Forelimb muscle (tissue), 1 donor: ENCODE measurements at places on chromosomes 6 and 20. TPM values are rescaled to one million over a fixed set of nuclear protein-coding genes. Genes with fewer than 3 reads are reported as not detected.

The CCR6 gene
- not detected for polyA plus RNA-seq

DNA sequence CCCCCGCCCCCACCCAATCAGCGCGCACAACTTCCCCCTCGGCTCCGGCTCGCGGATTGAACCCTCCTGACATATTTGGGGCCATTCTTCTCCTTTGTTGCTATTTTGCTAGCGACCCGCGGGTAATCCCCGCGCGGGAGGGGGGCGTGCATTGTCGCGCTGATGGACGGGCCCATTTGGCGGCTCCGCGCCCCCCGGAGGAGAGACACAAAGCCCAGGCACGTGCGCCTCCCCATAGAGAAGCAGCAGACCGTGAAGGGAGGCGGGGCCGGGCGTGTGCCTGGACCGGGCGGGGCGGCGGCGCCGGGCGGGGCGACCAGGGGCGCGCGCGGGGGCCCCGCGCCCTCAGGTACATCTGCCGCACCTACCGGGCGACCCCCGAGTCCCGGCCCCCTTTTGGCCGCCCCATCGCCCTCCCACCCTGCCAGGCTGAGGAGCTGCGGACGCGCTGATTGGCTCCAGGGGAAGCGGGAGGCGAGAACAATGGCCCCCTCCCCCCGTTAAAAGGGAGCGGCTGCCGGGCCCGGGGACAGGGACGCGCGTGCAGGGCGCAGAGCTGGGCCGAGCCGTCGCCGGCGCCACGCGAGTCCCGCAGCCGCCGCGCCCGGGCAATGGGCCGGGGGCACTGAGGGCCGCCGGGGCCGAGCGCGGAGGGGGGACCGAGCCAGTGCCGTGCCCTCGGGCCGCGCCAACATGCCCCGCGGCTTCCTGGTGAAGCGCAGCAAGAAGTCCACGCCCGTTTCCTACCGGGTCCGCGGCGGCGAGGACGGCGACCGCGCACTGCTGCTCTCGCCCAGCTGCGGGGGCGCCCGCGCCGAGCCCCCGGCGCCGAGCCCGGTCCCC lies at the start of gene INSM1:
TSS of gene INSM1 (plus strand) at position 530 of the 843 bp plus-strand sequence. CDS start at position 694, 164 bp downstream.
- DNase-seq: no peak

DNA sequence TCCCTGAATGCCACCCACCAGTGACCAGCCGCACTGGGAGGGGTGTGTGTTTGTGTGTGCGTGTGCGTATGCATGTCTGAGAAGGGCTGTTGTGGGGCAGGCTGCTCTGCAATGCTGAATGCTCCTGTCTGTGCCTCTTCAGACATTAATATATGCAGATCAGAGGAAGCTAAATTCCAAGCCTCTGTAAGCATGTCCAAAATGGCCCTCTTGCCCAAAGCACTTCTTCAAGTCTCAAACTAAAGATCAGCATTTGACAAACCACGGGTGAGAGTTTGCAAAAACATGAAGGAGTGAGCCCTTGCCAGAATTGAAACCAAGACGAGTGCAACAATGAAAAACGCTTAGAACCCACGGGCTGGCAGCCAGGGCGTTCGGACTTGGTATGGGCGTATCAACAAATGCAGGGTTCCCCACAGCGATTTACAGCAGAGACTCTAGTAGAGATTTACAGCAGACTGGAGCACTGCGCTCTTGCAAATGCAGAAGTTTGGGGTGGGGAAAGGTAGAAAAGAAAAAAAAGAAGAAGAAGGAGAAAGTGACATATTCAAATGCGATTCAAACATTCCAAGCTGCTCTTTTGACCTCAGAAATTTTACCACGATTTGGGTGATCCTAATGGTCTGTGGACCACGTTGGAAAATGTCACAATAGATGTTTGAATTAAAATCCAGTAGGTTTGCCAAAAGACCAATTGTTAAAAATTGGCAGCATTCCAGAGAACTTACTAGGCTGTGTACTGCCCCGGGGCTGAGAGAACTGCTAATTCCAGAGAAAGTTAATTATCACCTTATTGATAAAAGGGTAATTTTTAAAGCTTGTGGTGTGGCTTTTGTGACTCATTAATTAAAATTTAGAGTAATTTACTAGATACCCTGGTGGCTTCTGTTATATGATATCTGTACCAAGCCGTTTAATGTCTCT lies 3.5 kb downstream of the SCML4 start:
- no peak for DNase-seq

DNA sequence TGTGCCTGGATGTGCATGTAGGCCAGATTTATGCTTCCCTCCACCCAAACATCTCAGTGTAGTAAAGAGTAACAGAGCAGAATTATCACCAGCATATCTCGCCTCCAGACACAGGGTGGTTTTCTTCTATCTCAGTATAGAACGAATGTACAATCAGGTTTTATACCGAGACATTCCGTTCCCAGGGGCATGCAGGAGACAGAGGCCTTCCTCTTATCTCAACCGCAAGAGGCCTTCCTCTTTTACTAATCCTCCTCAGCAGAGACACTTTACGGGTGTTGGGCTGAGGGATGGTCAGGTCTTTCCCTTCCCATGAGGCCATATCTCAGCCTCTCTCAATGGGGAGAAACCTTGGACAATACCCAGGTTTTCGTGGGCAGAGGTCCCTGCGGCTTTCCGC lies 36.4 kb upstream of the MC3R start:
- no peak for DNase-seq

DNA sequence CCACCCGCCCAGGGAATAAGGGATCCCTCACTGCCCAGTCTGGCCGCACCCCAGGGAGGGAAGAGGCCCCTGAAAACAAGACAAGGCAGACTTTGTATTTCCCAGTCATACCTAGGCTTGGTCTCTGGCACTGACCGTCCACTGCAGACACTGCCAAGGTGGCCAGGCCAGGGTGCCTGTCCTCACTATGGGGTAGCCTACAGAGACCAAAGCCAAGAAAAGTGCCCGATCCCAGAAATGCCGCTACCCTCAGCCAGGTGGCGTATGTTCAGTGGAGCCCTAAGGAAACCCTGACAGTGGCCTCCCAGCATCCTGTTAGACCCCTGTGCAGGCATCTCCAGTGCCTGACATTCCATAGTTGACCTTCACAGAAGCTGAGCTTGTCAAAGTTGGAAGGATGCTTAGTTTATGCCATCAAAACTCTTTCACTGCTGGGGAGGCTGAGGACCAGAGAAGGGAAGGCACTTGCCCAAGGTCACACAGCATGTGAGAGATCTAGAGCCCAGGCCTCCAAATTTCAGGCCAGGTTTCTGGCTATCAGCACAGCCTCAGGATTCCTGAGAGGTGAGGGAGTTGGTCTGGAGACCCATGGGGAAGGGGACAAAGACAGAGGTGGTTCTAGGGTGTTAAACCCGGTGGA lies 2.5 kb downstream of the SCRT2 start:
- no peak for DNase-seq

- no peak for DNase-seq
Observed at GRCh38 chr6:46015119-46015968, at the start of gene CLIC5. Gene CLIC5 (minus strand): TSS chr6:46015860. CDS start chr6:46015542, 318 bp downstream.

The FAM217A gene
- 0.96 TPM for polyA plus RNA-seq

DNA sequence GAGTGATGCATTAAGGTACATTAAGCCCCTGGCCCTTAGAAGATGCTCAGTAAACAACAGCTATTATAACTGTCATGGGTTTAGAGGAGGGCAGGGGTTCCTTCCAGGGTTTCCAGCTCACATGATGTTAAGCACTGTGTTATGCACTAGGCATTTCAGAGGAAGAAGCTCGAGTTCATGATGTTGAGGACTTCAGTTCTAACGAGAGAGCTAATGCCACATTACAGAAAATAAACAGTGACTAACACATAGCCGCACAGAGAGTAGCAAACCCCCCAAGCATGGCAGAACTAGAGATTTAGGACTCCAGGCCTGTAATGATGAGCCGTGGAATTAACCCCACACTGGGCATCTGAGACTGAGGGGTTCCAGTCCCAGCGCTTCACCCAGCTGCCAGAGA lies 105.2 kb downstream of the UNC5CL start:
- DNase-seq: no peak

The FAM110A gene
- 25.3 TPM for polyA plus RNA-seq

The PTGIS gene
- 22.2 TPM for polyA plus RNA-seq

- no peak for DNase-seq
Observed at GRCh38 chr6:23518294-23518693, 607.7 kb upstream of the NRSN1 start.

- DNase-seq: no peak
Observed at GRCh38 chr6:45651301-45651700, 273.6 kb upstream of the SUPT3H start.

The FKBP1C gene
- polyA plus RNA-seq: 0.25 TPM

- DNase-seq: no peak
Observed at GRCh38 chr6:19052219-19052618, 665.1 kb downstream of the RNF144B start.

DNA sequence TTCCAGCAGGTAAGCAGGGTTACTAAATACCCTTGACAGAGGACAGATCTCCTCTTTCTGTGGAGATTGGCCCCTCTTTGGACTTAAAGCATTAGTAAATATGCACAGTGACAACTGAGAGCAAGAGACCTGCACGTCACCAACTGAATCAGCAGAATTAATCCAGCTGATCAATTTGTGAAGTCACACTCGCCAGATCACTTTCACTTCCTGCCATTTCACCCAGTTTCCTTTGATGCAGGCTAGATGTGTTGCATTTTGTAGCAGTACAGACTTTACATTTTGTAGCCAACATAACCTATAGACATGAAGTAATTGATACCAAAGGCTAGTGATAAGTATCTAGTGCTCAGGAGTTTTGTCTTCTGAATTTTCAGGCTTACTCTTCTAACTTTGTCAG lies 11.9 kb downstream of the SYNE1 start:
- DNase-seq: no peak

- no peak for DNase-seq
Observed at GRCh38 chr6:131488780-131489179, 84.2 kb upstream of the ARG1 start.

The INSM1 gene
- polyA plus RNA-seq: 0.14 TPM

GRCh38 chr20:63323357-63323981 lies 30.5 kb downstream of the COL20A1 start:
- peak; percentile 26 for DNase-seq

GRCh38 chr6:26593278-26594130 lies 3.2 kb upstream of the ABT1 start:
- no peak for DNase-seq

- no peak for DNase-seq
Observed at GRCh38 chr6:46105568-46105967, 24.2 kb upstream of the ENPP4 start.

DNA sequence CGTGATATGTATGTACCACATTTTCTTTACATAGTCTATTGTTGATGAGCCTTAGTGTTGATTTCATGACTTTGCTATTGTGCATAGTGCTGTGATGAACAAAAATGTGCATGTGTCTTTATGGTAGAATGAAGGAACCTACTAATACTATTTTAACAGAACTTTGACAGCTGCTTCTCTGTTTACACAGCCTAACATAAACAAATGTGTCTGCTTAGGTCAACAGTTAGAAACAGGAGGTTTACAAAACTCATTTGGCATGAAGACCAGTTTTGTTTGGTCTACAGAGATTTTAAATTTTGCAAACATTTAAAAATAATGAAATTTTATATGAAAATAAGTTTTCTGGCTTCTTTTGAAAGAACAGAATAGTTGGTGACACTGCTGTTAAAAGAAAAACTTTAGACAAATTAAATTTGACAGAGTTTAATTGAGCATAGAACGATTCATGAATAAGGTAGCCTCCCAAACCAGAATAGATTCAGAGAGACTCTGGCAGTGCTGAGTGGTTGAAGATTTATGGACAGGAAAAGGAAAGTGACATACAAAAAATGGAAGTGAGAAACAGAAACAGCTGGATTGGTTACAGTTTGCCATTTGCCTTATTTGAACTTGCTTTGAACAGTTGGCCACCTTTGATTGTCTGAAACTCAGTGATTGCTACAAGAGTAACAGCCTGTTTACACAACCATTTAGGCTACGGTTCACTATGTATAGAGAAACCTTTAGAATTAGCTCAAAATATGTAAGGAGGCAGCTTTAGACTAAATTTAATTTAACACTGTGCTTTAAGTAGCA lies 715.8 kb upstream of the HS3ST5 start:
- no peak for DNase-seq

The ROS1 gene
- 0.19 TPM for polyA plus RNA-seq

GRCh38 chr6:134178161-134179044 lies 126.0 kb upstream of the SLC2A12 start:
- peak; percentile 65 for DNase-seq

The ASIP gene
- polyA plus RNA-seq: 0.63 TPM

The CST4 gene
- not detected for polyA plus RNA-seq

GRCh38 chr6:2547355-2547754 lies 203.4 kb downstream of the MYLK4 start:
- DNase-seq: no peak

The ALDH8A1 gene
- polyA plus RNA-seq: 1.6 TPM

DNA sequence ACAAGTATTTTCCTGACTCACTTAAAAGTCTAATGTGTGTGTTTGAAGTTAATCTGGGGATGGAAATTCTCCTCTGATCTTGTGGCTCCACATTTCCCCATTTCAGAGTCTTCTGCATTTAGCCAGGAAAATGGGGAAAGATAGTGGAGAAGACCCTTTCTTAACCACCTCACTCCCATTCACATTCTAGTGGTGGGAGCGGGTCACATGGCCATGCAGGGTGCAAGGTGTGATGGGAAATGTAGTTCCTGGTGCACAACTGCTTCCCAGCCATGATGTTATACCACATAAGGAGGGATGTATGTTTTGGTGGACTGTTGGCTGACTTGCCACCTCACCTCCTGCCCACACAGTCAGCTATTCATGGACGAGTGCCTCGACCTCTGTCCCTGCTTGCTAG lies 61.8 kb downstream of the BANF2 start:
- no peak for DNase-seq

The COL11A2 gene
- 41.7 TPM for polyA plus RNA-seq

The PROKR2 gene
- not detected for polyA plus RNA-seq

The RBPJL gene
- not detected for polyA plus RNA-seq

- no peak for DNase-seq
Observed at GRCh38 chr6:44036196-44036595, 91.1 kb downstream of the MRPL14 start.

- peak; percentile 98 for DNase-seq
Observed at GRCh38 chr20:2470423-2471193, at the start of gene SNRPB. Gene SNRPB (minus strand): TSS chr20:2470789. CDS start chr20:2470690, 99 bp downstream.

DNA sequence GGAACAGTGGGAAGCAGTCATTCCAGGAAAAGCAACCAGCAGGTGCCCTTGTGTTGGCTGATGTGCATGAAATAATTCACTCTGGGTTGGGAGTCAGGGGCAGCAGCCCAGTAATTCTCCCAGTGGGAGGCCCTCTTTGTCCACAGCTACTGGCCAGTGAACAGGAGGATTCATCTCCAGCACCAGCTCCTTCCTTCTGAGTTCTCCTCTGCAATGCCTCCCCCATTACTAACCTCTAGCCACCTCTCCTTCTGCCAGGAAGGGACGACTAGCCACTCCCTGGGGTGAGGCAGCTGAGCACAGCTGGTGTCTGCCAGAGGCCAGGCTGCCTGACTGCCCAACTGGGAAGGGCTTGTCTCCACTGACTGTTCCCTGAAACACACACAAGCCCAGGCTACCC lies 12.5 kb upstream of the R3HDML start:
- DNase-seq: no peak

DNA sequence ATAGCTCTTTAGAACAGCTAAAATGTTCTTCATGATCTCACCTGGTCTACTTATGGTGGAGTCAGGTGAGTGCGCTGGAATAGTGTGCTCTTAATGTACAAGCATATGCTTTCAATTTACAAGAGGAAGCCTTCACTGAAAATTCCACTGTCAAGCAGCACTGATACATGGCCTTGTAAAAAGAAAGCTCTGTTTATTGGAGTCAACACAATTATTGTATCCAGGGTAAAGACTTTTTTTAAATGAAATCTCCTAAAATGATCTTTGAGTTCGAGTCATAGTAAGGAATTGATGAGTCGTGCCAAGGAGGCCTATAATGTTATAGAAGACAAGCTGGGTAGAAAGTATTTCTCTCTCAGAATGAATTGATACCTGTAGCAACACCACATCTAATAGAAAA lies 41.6 kb upstream of the CARMIL1 start:
- DNase-seq: no peak
